ENCODE measurements at places on chromosomes 5 and 9.

DNA sequence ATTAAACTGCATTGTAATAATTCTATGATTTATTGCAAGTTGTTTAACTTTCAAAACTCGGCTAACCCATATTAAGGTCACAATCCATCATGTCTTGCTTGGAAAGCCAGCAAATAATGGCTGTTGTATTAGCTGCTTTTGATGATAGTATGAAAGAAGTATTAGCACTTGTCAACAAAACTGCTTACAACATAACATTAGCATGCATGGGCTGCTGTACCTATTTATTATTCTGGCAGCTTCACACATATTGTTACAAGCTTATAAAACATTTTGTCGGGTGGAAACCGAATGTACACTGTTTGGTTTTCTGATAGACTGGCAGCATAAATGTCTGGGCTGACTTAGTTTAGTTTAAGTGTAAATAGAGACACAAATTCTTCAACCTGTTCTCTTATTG lies 378.3 kb downstream of the KIAA0825 start:
- DNase-seq: no peak

GRCh38 chr5:9370256-9370655 lies 175.6 kb downstream of the SEMA5A start:
- no peak for DNase-seq

- no peak for DNase-seq
Observed at GRCh38 chr5:168407211-168407610, 79.1 kb upstream of the RARS1 start.

DNA sequence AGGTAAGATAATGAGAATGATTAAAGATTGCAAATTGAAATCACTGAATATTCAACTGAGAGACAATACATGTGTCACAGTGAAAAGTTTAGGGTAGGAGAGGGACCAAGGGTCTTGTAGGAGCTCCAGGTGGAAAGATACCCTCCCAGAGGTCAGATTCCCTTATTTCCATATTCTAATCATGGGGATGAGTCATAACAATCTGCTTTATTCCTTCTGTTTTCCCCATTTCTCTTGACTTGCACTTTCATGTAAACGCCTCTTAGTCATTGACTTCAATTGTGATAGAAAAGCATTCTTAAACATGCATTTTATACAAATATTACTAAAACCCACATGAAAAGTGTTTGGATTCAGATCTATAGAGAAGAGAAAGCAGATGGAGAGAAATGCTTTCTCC lies 81.3 kb upstream of the CTSL start:
- no peak for DNase-seq

DNA sequence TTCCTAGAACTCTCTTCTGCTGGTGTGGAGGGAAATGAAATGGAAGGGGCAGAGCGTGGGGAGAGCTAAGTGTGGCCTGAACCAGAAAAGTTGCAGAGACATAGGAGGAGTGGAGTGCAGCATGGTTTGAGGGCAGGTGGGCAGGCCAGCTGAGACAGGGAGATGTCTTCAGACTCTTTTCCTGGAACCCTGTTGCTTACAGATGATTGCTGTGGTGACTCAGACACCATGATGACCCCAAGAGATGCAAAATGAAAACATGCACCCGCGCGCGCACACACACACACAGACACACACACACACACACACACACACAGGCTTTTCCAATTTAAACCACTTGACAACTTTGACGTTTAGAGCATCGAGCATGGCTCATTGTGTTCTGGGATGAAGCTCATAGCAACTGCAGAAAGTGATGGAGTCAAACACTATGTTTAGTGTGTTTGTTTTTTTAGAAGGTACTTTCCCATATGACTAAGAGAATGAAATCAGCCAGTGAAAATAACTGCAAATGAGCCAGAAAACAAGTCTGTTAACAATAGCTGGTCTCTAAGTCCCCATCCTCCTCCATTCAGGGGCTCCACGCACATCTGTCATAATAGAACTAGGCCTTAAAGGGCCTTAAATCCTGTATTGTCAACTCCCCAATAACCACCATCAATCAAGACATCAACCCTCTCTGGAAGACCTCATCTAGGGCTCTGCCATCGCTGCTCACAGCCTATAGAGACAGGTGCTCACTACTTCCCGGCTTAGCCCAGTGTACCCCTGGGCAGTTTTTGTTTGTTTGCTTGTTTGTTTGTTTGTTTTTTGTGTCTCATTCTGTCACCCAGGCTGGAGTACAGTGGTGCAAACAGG lies 9.6 kb downstream of the TMOD1 start:
- no peak for DNase-seq

Measured in midbrain (tissue), 1 donor.